ENCODE measurements at places on chromosomes 16 and 17.

- no peak for DNase-seq
Observed at GRCh38 chr17:32623196-32623595, 136.4 kb downstream of the CDK5R1 start.

DNA sequence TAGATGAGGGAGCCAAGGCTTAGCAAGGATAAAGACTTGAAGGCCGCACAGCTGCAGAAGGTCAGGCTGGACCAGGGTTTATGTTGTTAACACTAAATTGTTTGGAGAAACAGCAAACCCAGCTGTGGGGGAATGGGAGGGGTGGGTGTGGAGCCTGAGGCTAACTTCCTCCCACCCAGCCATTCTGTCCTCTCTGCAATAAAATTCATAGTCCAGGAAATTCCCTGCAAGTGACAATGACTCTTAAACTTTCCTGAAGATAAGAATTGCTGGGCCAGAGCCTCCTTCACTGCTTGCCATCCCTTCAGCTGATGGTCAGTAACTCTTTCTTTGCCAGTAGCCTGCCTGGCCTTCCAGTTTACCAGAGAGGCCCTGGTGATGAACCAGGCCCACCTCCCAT is 19.4 kb upstream of the ATP5MC1 start:
- no peak for DNase-seq

DNA sequence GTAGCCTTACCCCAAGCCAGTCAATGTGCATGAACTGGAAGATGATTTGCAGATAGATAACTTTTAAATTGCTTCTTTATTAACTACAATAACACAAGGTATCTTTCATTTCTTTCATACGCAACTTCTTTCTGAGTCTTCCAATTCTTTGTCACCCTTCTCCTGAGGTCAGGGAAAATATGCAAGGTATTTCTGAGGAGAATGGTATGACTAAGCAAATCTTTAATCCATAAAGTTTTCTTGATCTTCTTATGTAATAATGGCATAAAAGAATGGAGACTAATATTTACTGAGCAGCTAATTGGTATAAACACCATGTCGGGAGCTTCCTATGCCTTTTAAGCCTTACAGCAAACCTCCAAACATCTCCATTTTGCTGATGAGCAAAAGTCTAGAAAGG is 438.9 kb downstream of the KCNJ2 start:
- DNase-seq, result no peak

GRCh38 chr17:17946093-17946492 is 26.1 kb downstream of the TOM1L2 start:
- DNase-seq, result no peak

DNA sequence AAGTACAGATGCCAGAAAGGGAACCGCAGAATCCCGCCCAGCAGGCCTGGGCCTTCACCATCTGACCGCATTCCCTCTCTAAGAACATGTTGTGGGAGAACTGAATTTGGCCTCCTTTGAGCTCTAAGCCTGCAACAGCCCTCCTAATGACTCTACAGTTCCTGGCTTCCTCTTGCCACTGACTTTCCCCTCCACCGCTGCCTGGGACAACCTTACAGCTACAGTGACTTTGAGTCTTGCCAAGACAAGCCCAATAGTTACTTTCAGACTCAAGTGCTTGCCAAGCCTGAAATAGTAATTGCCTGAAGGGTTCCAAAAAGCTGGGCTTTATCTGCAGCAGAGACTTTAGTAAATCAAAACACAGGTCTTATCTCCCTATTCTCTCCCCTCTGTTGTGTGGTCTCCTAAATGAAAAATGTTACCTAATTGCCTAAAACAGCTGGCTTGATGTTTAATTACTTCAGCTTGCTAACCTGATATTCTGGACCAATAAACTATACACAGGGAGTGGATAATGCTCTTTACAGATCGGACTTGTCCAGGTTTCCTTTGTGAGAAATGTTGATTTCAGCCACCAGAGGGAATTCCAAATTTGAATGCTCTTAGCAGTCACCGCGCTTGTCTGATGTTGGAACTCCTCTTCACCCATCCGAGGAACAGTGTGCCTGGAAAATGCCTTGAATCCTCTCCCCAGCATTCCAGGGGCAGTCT is 85.1 kb upstream of the TBX2 start:
- DNase-seq, result no peak

- DNase-seq, result no peak
Observed at GRCh38 chr16:64428463-64429113, 693.3 kb downstream of the CDH11 start.

DNA sequence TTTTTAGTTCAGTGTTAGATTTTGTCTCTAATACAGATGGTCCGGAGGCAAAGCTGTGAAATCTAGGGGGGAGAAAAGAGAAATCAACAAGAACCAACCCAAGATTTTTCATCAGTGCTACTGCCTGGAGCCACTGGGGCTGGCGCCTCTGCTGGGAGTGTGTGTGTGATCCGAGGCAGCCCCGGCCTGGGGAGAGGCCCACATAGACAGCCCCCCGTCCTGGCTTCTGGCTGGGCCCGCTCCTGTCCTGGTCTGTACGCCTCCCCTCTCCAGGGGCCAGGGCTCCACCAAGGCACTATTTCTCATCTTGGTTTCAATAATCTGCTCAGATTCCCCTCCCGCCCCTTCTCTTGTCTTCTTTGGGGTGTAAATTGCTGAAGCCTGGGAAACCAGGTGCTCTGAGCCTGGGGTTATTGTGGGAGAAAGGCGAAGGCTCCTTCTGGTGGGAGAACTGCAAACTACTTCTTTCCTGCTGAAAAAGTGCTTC is 7.8 kb downstream of the BAHCC1 start:
- no peak for DNase-seq

GRCh38 chr16:30377050-30377811 is 2.6 kb downstream of the MYL11 start:
- no peak for DNase-seq

- no peak for DNase-seq
Observed at GRCh38 chr16:74679983-74680382, 13.3 kb upstream of the RFWD3 start.

DNA sequence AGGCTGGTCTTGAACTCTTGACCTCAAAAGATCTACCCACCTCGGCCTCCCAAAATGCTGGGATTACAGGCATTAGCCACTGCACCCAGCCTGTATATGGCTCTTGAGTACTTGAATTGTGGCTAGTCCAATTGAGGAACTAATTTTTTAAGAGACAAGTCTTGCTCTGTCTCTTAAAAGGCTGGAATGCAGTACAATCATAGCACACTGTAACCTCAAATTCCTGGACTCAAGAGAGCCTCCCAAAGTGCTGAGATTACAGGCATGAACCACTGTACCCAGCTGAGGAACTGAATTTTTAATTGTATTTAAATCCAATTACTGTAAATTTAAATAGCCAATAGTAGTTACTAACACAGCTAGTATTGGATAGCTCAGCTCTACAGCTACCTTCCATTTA is 50.6 kb downstream of the MED13 start:
- no peak for DNase-seq

- no peak for DNase-seq
Observed at GRCh38 chr16:12339686-12340085, 363.2 kb downstream of the SNX29 start.

- no peak for DNase-seq
Observed at GRCh38 chr16:83806036-83806435, 1.7 kb upstream of the HSBP1 start.

GRCh38 chr17:82272495-82273326 is 789 bp downstream of the CSNK1D start:
- peak; percentile 43 for DNase-seq

- DNase-seq, result no peak
Observed at GRCh38 chr17:60127068-60128064, 22.4 kb upstream of the CA4 start.

GRCh38 chr17:51045621-51046020 is 75.0 kb downstream of the SPAG9 start:
- no peak for DNase-seq

DNA sequence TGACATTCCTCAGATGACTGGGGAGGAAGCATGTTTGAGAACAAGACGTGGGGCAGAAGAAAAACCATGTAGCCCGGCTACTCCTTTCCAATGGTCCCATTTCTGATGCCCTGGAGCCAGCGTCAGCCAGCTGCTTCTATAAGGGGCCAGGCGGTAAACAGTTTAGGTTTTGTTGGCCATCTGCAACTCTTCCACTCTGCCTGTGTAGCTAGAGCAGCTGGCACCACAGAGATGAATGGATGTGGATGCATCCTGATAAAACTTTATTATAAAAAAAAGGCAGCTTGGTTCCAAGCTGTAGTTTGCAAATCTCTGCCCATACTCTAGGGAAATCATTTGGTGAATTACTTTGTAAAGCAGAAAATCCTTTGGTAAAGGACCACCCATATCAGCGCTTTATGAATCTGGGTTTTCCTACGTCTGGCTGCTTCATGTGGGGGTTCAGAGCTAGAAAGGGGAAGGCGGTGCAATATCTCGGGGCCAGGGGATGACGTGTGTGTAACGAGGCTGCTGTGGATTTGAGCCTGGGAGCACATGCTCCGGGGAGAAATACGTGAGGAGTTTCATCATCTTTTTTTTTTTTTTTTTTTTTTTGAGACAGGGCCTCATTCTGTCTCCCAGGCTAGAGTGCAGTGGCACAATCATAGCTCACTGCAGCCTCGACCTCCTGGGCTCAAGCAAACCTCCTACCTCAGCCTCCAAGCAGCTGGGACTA is 3.4 kb upstream of the SRL start:
- no peak for DNase-seq

- no peak for DNase-seq
Observed at GRCh38 chr17:63189930-63190329, 223.9 kb downstream of the TANC2 start.

DNA sequence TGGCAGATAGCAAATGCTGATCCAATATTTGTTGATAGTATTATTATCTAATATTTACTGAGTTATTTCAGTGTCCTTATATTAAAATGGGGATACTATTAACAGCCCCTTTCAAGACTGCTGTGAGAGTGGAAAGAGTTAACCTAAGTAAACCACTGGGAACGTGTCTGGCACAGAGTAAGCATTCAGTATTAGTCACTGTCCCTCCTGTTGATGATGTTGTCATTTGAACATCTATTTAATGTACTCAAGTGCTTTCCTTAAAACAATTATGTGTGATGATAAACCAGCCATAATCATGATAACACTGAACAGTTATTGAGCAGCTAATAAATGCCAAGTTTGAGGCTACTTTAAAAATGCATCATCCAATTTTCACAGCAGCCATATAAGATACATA is 135.7 kb upstream of the XYLT1 start:
- DNase-seq, result no peak

- peak; percentile 42 for DNase-seq
Observed at GRCh38 chr16:19898924-19899604, 14.4 kb upstream of the GPRC5B start.

GRCh38 chr16:27450196-27450549 is 48.2 kb downstream of the IL21R start:
- no peak for DNase-seq

DNA sequence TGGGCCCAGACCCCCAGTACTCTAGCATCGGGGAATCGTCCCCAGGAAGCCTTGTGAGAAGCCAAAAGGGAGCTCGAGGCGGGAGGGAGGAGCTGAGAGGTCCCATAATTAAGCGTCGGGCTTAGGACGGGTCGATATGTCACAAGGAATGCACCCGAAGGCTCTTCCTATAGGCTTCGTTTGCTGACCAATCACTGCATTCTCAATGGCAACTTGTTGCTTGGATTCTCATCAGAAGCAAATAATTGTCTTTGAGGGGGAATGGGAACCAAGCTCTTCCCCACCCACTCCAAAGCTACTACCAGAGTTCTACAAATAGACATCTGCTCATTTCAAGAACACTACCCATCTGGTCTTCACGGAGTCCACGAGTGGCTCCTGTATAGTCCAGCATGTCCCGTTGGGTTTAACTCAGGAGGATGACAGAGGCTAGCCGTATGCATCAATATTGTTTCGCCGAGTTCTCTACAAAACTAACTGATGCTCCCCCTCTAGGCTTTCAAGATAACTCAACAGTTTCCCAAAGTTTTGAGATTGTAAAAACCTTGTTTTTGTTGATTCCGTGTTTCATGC is 628 bp upstream of the BLMH start:
- no peak for DNase-seq

Data from stimulated activated CD4-positive, alpha-beta T cell treated with anti-CD3 and anti-CD28 coated beads, Interleukin-1b, Interleukin-23, amount 100 ng/mL, for 48 hours (primary cell).